WERI-Rb-1 (cell line): ENCODE measurements at places on chromosomes 12 and 14.
A peak's percentile ranks its signal among the peaks of the same experiment; 100 is the strongest.

- no peak for DNase-seq
Observed at GRCh38 chr12:53333845-53334244, 2.3 kb downstream of the SP7 start.

- peak; percentile 41 for DNase-seq
Observed at GRCh38 chr14:95431199-95432143, 85.0 kb downstream of the SYNE3 start.

GRCh38 chr12:89280833-89281538 lies 71.3 kb downstream of the DUSP6 start:
- DNase-seq, result no peak

GRCh38 chr12:31057671-31058070 lies 16.0 kb upstream of the DDX11 start:
- no peak for DNase-seq

DNA sequence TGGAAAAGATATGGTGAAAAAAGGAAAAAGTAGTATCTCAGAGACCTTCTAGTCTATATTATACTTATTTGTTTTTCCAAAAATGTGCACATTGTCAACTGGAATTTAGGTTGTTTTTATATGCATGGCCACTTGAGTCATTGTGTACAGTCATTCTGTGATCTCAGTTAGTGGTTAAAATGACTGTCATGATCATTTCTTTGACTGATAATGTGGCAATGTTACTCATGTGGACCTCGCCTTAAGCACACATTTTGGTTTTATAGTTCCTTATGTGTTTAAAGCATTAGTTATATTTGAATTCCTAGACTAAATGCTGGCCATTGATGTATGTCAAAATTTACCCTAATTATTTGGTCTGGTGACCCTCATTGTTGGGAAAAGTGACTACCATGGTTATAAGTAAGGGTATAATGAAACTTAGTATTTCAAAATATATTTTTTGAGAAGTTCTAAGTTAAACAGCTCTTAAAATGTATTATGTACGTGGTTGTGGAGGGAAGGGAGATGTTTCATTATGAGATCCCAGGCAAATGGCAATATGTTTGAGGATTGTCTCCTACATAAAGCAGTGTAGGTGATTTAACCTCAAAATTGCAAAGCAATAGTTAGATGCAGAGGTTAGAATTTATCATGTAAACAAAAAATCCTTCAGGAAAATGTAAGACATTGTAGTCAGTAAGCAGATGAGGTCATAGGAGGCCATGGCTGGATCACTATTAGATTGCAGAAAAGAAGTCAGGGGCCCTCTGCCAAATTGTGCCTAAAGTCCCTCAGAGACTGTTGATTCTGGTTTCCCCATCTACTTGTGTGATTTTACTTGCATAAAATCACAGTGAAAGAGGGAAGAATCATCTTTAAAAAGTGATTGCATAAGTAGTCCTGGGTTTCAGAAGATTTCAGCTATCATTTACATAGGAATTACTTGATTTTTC lies 17.5 kb downstream of the PNMA1 start:
- no peak for DNase-seq

- no peak for DNase-seq
Observed at GRCh38 chr12:77767756-77768343, 62.8 kb upstream of the NAV3 start.

DNA sequence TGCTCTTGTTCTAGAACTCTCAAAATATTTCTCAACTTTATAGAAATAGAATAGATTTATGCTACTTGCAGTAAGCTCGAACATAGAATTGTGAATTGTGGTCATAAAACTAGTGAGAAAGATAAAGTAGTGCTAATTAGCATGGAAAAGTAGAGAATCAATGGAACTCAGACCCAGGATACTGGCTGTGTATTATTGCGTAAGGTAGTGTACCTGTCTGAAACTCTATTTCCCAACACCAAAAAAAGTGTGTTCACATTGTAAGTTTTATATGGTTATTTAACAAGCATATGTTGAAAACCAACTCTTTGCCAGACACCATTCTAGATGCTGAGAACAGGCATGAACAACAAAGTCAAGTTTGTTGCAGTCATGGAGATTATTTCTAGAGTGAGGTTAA lies 720.5 kb upstream of the ATXN7L3B start:
- DNase-seq, result no peak

DNA sequence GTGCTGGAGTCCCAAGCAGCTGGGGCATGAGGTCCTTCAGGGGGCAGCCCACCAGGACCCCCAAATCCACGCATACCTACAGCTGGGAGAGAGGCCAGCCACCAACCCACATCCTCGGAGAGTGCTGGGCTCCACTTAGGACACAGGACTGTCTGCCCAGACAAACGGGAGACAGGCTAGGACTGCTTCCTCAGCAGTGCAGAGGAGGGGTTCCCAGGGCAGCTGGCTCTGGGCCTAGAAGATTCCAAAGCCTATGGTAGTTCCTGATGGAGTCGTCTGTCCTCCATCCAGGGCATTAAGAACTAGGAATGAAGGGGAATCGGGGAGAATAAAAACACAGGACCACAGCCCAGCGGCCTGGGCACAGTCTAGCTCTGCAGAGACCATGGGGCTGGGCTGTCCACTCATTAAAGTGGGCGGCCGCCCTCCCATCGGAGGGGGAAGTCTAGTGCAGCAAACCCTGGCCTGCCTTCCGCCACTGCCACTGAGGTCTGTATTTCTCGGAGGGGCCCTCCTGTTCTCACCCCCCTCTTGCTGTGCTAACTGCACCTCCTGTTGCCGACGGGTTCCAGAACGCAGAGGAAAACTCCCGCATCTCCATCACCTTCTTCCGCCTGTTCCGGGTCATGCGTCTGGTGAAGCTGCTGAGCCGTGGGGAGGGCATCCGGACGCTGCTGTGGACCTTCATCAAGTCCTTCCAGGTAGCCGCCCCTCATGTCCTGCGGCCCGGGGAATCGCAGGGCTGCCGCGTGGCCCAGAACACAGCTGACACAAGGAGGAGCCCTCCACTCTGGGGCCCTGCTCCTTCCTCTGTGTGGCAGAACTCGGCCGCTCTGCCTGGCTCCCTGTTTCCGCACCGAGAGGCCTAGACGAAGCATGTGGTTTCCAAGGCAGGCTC lies 143.5 kb upstream of the FKBP4 start:
- no peak for DNase-seq

- no peak for DNase-seq
Observed at GRCh38 chr12:47274760-47275159, 195.0 kb upstream of the AMIGO2 start.

DNA sequence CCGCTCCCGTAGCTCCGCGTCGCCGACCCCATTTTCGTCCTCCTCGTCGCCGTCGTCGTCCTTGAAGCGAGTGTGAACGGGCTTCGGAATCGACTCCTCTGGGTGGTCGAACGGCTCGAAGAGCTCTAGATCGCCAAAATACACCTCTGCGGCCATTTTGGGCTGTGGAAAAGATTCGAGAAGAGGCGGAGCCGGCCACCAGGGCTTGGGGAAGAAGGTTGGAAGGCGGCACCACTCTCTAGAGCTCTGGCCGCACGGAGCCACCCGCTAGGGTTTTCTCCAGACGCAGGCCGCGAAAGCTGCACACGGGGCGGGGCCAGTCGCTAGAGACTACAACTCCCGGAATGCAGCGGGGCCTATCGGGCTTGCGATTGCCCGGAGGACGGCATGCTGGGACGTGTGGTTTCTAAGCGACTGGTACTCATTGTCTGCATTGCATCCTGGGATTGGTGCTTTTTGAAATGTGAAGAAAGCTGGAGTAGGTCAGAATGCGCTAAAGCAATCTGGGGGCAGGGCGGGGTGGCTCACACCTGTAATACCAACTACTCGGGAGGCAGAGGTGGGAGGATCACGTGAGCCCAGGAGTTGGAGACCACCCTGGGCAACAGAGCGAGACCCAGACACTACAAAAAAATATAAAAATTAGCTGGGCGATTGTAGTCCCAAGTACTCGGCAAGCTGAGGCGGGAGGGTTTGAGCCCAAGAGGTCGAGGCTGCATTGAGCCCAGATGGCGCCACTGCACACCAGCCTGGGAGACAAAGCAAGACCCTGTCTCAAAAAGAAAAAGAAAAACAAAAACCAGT lies at the start of gene ZCCHC8:
ZCCHC8 (minus strand) TSS at position 248 of the 804 bp plus-strand sequence; CDS start at position 156, 92 bp downstream.
- DNase-seq, result peak; percentile 98

- no peak for DNase-seq
Observed at GRCh38 chr14:77088645-77089044, 9.4 kb upstream of the CIPC start.

- DNase-seq, result no peak
Observed at GRCh38 chr12:84507956-84508850, 404.4 kb downstream of the SLC6A15 start.

DNA sequence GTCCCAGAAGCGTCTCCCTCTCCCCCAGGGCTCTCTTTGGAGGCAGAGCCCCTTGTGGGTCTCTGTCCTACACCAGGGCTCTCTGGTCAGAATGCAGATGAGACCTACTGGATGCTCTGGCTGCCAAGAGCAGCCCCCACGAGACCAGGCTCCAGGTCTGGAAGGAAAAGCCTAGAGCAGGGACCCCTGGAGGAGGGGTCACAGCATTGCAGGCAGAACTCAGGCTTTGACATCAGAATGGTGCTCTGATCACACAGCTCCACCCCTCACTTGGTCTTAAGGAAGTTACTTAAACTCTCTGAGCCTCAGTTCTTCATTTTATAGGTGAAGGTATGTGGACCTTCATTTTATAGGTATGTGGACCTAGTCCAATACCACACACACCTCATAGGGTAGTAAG lies 83.1 kb downstream of the ARL6IP4 start:
- DNase-seq, result peak; percentile 46

- DNase-seq, result peak; percentile 49
Observed at GRCh38 chr14:58239244-58240195, 5.1 kb upstream of the PSMA3 start.

DNA sequence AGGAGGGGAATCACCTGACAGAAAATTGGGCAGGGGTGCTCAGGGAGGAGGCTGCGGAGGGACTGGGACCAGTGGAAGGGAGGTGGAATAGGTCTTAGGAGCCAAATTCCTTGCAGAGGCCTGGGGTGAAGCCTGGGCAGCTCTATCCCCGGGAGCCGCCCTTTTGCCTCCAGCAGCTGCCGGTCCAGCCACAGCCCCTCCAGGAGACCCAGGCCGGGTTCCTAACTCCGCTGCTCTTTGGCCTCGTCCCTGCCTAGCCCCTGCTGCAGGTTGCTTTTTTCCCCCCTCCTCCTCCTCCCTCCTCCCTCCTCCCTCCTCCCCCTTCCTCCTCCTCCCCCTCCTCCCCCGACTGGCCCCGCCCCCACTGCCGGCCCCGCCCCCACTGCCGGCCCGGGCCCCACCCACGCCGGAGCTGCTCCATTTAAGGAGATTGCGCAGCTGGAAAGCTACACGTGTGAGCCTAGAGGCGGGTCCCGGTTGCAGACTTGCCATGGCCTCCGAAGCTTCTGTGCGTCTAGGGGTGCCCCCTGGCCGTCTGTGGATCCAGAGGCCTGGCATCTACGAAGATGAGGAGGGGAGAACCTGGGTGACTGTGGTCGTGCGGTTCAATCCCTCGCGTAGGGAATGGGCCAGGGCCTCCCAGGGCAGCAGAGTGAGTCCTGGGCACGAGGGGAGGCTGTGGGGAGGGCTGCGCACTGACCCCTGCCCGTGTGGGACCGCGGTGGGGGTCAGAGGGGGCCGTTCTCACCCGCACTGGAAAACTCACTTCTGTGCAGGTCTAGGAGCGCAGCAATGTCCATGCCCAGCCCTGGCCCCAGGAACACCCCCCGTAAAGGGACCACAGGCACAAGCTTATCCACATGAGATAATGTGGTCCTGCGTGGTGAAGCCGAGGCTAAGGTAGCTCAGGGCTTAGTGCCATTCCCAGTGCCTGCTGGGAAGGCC lies at the start of gene TCL1B:
TCL1B (plus strand) TSS at position 449 of the 945 bp plus-strand sequence; CDS start at position 491, 42 bp downstream.
- DNase-seq, result no peak

DNA sequence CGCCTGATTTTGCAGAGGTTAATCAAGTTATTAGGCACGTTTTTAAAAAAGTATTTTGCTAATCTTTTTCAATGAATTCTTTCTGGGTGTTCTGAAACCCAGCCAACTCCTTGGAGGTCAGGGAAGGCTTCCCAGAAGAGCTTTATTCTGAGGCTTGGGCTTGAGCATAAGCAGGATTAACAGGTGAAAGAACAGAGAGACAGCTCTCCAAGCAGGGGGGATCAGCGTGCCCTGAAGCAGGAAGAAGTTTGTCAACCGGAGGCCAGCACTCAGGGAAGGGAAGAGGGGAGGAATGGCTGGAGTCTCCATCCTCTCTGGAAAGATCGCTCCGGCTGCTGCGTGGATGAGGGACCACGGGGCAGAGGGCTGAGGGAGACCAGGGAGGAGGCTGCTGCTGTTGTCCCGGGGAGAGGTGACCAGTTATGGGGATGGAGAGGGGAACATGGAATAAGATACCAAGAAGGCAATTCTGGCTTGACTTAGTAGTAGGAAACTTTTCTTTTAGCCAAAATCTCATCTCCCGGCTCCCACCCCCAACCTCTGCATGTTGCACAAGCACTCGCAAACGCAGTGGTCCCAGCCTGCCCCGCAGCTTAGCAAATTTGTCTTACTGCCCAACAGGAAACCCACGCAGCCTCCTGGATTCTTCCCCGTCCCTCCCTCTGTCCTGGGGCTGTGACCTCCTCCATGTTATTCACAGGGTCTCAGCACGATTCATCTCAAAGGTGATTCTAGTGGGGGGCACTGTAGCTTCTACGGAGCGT lies 1.1 kb upstream of the SSH1 start:
- peak; percentile 65 for DNase-seq

- no peak for DNase-seq
Observed at GRCh38 chr12:121284551-121285390, 11.7 kb downstream of the CAMKK2 start.

DNA sequence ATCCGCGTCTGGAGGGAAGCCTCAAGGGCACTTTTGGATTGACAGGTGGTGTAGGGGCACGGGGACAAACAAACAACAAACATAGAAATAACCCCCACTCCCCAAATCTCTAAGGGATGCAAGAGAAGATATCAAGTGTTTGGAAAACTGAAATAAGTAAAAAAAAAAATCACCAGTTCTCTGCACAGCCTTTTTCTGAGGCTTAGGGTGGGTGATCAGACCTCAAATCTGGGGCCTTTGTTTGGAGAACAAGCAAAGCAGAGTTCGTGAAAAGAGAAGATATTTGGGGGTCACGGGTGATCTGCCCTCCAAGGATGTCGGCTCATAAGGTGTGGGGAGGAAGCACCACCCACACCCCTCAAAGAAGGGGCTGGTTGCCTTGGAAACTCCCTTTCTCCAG lies 10.7 kb downstream of the TBX5 start:
- DNase-seq, result no peak

- DNase-seq, result no peak
Observed at GRCh38 chr12:79547044-79547734, 143.6 kb downstream of the PAWR start.

DNA sequence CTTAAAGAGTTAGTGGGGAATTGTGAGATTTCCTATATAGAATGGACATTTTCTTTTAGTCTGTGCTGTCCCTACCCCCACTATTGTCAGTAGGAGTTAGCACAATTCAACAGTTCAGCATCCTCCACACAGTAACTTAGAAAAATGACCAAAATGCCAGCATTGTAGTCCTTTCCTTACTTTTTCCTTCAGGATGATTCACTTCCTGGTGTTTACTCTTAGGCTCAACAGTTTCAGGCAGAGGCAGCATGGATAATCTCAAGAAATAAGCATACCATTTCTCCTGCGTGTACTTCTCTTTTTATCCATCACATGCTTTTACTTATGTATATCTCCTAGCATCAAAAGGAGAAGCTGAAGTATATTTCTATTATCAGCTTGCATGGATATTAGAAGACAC lies 683.4 kb downstream of the SLC16A7 start:
- no peak for DNase-seq
